GM12865 (cell line): ENCODE measurements at places on chromosomes 2 and 18.

- DNase-seq: no peak
Observed at GRCh38 chr18:79302120-79302519, 93.6 kb upstream of the NFATC1 start.

- DNase-seq: peak; percentile 24
Observed at GRCh38 chr2:228048838-228049490, 132.5 kb downstream of the SPHKAP start.

GRCh38 chr2:58107803-58108710 is 61.5 kb downstream of the VRK2 start:
- no peak for DNase-seq

GRCh38 chr2:164952057-164952702 is 3.1 kb downstream of the SLC38A11 start:
- DNase-seq: no peak

GRCh38 chr2:38540580-38541286 is 62.0 kb downstream of the HNRNPLL start:
- no peak for DNase-seq

DNA sequence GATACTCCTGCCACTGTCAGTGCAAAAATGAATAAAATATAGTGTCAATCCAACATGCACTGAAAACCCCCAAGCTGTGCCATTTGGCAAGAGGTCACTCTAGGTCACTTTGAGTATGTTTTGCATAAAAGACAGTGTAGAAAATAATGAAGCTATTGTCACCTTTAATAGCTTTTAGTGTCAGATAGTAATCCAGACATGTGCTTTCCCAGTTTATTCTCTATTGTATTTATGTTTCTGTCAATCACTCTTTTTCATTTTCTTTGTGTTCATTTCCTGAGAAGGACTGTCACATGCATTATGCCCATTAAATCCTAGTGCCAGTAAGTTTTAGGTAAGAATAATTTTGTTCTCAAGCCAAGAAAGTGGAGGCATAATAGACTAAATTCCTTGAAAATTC is 1073.9 kb upstream of the CDH2 start:
- DNase-seq: no peak

DNA sequence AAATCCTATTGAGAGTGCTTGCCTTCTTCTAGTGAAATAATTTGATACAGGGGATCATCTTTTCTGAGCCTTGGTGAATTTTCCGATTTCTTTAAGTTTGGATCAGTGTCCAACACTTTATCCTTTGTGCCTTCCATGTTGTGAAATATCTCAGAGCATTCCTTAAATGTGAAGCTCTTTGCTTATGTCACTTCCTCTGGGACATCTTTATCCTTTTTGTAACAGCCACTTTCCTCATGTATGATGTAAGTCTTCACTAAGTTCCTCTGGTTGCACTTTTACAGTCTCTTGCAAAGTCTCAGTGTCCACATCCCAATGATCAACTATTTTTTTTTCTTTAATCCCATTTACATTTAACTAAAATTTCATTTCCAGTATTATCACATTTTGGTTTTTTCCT is 254.2 kb downstream of the EN1 start:
- no peak for DNase-seq

DNA sequence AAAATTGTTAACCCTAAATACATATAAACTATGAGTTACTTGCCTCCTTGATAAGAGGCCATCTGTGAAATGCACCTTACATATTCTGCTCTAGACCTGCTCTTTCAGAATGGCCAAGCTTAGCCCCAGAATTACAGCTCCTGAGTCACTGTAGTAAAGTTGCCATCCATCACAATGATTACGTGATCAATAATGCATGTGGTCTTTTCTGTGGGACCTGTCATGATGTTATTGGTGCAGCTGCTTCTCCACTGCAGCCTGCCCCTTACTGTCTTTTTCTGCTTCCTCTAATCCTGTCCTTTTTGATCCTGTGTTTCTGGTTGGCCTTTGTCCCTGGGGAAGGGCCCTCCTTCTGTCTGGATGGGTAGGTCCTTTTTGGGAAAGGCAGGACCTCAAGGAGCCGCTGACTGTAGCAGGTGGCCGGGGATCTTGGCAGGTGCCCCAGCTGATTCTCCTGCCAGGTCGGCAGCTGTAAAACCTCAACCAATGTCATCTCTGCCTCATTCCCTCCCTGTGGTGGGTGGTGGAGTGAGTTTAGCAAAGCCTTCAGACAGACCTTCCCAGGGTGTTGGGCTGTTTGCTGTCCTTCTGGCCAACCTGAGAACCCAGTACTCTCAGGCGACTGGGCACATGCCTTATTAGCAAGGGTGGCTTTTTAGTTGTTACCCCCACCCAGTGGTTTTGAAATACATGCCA is 126.2 kb upstream of the EML6 start:
- DNase-seq: no peak

DNA sequence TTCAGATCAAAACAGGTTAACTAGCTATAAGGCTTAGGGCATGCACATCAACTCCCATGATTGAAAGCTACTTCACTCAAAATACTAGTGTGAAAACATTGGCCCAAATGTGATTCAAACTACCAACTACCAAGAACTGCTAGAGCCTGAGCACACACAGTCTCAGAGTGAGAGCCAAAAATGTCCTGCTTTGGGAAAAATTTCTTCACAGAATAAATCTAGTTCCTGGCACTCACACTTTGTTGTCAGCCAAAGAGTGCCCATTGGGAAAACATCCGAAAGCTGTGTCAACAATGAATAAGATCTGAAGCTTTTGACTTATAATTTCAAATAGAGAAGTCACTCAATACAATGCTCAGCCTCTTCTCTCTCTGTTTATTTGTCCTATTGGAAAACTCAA is 182.7 kb downstream of the LRATD1 start:
- no peak for DNase-seq

GRCh38 chr2:200595913-200596312 is 10.1 kb downstream of the AOX1 start:
- no peak for DNase-seq

DNA sequence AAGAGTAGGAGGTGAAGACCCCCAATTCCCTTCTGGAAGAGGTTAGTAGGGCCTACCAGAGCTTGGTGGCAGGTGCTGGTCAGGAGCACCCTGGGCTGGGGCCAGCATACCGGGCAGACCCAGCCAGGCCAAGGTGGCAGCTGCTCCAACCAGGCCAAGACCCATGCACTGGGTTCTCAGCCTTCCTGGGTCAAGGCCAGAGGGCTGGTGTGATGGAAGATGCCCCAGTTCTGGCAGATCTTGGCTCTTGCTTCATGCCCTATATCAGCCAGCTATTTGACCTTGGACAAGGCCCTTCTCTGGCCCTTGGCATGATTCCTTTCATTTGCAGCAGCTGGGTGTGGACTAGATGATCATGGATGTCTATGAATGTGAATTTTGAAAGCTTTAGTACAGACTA is 57.7 kb downstream of the PRKCE start:
- DNase-seq: no peak

DNA sequence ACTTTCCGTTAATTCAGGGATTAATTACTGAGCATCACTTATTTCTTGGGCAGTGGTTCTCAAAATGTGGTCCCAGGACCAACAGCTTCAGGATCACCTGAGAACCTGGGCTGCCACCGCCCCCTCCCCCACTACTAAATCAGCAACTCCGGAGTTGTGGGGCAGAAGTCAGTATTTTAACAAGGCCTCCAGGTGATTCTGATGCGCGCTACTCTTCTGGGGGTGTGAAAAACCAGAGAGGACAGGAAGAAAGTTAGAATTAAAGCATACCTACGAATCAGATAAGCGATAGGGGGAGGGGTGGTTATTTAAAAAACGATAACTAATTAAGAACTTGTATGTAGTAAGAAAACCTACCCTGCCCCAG is 319 bp downstream of the ZSCAN30 start:
- DNase-seq: peak; percentile 49

DNA sequence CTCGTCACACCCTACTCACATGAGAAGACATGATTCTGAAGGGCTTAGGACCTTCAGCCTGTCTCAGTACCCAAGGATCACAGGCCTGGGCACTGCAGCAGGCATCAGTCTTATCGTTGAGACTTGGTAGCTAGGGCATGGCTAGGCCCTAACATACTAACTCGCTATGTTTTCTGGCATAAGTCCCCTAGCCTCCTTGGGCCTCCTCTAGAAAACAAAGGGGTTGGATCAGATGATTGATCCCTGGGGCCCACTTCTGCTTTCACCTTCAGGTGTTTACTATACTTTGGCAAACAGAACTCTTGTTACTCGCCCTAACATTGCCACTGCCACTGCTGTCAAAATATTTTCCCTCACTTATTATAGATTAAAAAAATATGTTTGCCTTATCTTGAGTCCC is 44.2 kb downstream of the VSNL1 start:
- DNase-seq: no peak

DNA sequence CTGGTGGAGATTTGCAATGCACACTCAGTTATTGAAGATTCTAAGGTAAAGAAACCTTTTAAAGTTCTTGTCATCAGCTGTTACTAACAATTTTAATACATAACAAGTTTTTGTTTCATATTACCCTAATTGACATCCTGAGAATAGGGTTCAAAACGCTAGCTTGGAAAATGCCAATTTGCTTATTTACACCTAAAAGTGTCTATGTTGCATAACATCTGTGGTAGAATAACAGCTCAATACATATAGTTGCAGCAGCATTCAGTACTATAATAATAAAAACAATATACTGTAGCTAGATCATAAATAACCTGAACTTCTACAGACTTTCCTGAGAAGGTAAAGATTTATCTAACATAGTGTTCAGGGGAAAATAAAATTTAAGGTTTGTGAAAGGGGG is 219.0 kb downstream of the OSR1 start:
- no peak for DNase-seq

GRCh38 chr2:238141541-238142318 is 3.3 kb downstream of the KLHL30 start:
- DNase-seq: no peak

DNA sequence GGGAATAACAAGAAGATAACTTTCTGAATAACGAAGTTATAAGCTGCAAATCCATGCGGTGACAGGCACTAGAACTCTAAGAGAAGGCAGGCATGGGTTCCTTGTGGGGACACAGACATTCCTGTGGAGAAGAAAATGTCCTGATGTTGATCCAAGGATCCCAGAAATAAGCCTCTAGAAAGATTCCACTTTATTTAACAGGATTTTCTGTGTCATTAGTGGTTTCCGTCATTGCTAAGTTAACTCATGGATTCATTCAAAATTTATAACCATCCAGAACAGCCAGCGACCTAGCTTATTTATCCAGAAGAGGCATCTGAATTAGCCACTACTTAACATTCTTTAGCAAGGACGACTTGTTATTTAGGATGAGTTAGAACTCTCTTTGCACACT is 10.0 kb upstream of the CD302 start:
- DNase-seq: no peak

DNA sequence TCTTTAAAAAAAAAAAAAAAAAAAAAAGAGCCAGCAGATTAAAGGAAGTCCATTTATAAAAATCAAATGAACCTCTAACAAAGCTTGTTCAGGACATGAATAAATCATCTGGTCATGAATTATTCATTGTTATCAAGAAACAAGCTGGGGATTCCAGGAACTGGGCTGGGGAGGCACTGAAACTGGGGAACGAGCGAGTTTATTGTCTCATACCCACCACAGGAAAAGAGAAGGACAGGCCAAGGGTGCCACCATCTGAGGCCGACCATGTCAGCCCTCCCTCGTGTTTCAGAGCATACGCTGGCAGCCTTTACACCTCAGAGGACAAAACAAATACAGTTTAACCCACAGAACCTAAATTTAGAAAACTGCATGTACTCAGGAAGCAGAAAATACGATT is 164.2 kb downstream of the VWC2L start:
- DNase-seq: peak; percentile 33

- DNase-seq: no peak
Observed at GRCh38 chr2:39247512-39248043, 3.8 kb upstream of the CDKL4 start.

DNA sequence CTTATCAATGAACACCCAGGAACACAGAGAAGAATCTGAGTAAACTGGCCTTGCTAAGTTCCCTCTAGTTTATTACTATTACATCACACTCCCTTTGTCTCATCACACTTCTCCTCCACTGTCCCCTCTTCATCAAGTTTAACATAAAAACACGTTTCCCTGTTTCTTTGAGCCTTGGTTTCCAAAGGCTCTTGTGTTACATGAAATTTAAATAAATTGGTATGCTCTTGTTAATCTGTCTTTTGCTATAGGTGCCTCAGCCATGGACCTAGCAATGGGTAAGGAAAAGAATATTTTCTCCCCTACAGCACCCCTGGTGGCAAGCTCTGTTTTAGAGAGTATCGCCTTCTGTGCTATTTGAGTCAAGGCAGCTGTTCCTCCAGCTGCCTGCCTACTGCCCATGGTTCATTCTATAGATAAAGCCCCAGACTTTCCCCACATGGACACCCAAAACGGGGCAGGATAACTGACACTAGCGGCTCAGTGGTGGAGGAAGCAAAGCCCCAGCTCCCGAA is 31.8 kb downstream of the TGIF1 start:
- DNase-seq: peak; percentile 29

GRCh38 chr18:38369772-38370690 is 804.4 kb upstream of the CELF4 start:
- DNase-seq: peak; percentile 44

DNA sequence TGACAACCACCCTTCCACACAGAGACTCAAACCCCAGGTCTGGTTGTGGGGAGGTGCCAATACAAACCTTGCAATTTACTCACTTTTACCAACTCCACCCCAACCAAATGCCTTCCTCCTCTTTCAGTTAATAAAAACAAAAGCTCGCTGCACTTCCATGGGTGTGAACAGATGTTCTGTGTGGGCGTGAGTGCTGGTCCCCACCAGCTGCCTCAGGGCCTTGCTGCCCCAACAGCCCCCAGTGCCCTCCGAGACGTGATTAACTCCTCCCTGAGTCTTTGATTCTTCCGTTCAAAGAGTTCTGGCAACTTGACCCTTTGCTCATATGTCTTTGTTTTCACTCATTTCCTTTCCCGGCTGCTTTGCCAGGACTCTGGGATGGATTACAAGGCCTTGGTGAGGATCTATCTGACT is 258.9 kb upstream of the CXCR4 start:
- DNase-seq: no peak

DNA sequence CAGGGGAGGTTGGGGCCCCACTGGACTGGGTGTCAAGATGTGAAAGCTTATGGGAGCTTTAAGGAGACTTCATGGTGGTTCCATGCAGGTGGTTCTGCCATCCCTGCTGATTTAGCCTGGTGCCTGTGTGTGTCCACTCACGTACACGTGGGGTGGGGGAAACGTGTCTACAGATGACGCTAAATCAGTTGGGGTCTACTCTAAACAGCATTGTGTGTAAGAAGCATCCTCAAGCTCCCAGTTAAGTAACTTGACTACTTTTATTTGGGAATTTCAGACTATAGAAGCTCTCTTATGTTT is 47.1 kb downstream of the BCL2L11 start:
- no peak for DNase-seq

DNA sequence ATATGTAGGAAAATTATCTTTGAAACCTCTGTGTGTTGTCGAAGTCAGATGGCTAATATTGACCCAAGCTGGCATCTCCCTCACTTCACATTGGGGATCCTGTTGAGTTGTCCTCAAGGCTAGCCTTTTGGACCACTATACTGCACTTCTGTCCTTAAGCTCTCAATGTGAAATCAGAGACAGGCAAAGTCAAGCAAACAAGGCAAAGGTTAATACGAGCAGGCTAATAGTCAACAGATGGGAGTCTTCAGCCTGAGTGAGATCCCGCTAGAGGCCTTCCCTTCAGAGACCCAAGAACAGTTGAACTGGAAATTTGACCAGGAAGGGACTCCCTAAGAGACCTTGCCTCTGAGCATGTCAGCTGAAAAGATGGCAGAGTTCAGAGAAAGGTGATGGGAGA is 475.4 kb downstream of the PARD3B start:
- no peak for DNase-seq

GRCh38 chr18:33034945-33035344 is 262.1 kb upstream of the KLHL14 start:
- DNase-seq: no peak

GRCh38 chr2:217270485-217271121 is 410.7 kb upstream of the TNP1 start:
- DNase-seq: no peak
